ENCODE measurements at places on chromosomes 1 and 21. TPM values are rescaled to one million over a fixed set of nuclear protein-coding genes. Genes with fewer than 3 reads are reported as not detected.

- DNase-seq = no peak
Observed at GRCh38 chr1:111214074-111214801, 13.3 kb upstream of the CHI3L2 start.

- DNase-seq = no peak
Observed at GRCh38 chr1:209529233-209529632, 54.3 kb upstream of the CAMK1G start.

- DNase-seq = no peak
Observed at GRCh38 chr21:33642896-33643657, 776 bp downstream of the ITSN1 start.

MTF1 gene
- polyA plus RNA-seq = 10.9 TPM

- DNase-seq = no peak
Observed at GRCh38 chr21:46422636-46423241, 36.0 kb upstream of the DIP2A start.

DNA sequence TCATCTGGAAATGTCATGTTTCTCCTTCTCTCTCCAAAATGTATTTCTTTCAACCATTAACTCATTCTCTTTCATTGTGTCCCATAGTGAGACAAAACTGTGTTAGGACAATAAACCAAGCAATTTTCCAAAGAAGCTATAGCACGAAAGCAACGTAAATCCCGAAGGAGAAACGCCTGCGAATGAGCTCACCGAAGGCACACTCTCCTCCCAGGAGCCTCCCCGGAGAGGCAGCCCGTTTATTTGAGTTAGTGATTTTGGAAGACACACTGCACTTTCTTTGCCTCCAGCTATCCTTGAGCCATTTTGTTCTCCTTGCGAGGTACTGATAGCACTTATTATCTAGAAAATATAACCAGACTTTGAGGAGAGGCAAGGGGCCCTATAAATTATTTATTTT is 41.2 kb downstream of the RSPH1 start:
- DNase-seq = no peak

DNA sequence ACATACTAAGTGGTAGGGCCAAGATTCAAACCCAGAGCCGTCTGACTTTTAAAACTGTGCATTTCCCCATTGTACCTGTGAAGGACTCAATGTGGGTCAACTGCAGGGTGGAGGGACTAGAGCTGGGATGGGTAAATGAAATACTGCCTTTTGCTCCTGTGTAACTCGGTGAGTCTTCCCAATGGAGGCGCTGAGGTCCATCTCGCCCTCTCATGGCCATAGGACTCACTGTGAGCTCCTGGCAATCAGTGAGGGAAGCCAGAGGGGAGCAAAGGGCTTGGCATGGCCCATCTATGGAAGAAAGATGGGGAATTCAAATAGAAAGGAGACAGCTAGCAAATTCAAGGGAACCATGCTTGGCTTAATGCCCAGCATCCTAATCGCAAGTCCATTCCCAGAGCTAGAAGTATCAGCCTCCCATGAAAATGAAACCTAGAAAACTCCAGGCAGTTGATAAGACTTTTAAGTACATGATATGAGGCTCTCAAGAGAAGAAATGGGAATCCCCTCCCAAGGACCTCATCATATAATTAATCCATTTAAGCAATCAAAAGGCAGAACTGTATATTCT is 25.4 kb upstream of the CGN start:
- DNase-seq = no peak

- no peak for DNase-seq
Observed at GRCh38 chr1:35461966-35462651, 95.1 kb downstream of the KIAA0319L start.

- DNase-seq = no peak
Observed at GRCh38 chr1:212402666-212403321, 11.9 kb downstream of the PACC1 start.

DNA sequence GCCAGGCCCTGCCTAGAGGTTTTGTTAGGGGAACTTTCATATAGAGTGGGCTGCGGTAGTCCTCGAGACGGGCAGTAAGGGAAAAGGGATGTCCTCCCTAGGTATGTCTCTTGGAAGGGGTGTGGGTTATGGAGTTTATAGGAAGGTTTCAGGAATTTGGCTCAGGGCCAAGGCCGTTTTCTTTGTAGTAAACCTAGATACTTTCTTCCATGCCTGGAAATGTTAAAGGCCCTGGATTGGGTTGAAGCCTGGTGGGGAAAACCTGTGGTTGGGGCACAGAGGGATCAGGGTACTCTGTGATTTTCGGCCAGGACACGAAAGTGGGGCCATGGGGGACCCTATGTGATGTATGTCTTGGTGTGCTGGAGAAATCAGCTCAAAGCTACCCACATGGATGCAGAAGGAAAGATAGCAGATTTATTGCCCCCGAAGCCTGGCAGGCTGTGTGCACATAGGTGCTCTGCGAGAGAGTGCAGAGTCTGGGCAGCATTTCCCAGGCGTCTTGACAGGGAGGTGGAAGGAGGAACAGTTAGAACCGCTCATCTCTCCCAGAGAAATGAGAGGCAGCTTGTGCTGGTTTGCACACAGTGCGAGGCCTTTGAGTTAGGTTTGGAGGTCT is 1.7 kb downstream of the SNAP47 start:
- DNase-seq = no peak
